ENCODE measurements at places on chromosomes 4 and X.

- no peak for DNase-seq
Observed at GRCh38 chr4:4428966-4429875, 42.3 kb downstream of the NSG1 start.

- DNase-seq, result no peak
Observed at GRCh38 chr4:156515295-156515694, 456.3 kb downstream of the PDGFC start.

DNA sequence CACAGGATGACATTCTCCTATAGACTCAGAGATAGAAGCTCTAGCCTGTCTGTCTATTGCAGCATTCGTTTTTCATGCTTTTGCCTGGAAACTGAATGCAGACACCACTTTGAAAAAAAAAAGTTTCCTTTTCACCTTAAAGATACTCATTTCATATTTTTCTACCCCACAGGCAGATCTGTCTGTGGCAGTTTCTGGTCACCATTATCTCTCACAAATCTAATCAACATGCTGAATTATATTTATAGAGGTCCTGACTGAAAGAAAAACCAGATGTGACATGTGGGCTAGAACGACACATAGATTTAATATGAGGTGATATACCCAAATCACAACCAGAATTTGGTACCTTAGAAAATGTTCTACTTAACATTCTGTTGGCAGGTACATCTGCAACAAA lies 28.2 kb downstream of the ADGRG4 start:
- DNase-seq, result no peak

DNA sequence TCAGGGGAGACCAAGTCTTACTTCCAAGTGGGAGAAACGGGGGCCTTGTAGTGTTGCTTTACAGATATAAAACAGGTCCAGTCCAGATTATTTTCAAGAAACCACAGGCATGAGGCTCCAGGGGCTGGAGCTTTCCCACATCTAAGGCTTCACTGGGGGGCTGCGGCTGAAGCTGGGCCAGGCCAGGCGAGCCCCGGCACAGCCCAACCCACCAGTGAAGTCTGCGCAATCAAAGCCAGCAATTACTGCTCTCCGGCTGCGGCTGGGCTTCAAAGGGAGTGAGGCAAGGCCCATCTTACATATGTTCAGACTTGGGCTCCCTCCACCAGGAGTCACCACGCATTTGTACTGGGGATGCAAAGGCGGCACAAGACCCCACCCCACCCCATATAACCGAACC lies 61.7 kb downstream of the HADH start:
- peak; percentile 34 for DNase-seq

GRCh38 chr4:169045862-169046584 lies 36.0 kb upstream of the CBR4 start:
- no peak for DNase-seq

DNA sequence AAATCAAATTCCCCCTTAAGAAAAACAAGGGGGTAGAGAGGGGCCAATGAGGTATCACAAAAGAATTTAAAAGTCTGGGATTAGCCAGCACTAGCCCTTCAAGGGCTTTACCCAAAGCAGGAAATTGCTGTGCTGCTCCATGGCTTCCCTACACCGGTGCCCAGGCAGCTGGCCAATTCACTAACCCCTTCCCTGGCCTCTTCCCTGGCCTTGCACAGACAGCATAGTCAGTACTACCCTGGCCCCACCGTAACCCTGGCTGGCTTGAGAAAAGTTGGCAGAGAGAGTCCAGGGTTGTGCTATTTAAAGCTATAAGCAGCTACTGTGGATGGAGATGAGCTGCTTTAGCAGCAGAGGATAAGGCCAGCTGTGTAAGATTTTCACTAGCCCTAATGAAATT lies 43.1 kb downstream of the ADAMTS3 start:
- no peak for DNase-seq

GRCh38 chr4:139564502-139564901 lies 8.5 kb upstream of the SETD7 start:
- DNase-seq, result no peak

GRCh38 chr4:6239968-6240367 lies 29.7 kb upstream of the WFS1 start:
- DNase-seq, result no peak

- DNase-seq, result no peak
Observed at GRCh38 chr4:118889312-118889691, 648 bp downstream of the SYNPO2 start.

DNA sequence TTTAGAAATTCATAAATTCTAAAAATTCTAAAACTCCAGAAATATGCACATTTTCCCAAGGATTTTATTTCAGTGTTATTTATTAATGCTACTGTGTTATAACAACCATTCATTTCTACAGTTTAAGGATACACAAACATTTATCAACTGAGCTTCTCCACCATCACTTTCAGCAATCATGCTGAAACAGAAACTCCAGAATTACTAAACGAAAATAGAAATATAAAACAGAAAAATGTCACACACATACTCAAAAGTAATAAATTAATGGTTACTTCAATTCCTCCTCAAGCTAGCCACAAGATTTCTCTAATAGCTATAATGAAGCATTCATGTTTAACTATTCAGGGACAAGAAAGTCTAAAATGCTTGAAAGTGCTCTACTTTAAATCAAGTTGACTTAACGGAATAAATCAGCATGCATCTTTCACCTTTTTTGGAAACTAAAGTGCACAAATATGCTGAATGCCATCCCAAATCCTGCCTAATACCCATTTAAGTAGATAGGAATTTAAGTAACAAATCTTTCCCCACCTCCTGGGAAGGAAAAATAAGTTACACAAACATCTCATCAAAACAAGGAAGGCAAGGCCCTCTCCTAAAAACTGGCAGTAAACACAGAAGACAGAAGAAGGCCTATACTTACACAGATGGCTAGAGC lies 563 bp downstream of the FAM13A start:
- no peak for DNase-seq

DNA sequence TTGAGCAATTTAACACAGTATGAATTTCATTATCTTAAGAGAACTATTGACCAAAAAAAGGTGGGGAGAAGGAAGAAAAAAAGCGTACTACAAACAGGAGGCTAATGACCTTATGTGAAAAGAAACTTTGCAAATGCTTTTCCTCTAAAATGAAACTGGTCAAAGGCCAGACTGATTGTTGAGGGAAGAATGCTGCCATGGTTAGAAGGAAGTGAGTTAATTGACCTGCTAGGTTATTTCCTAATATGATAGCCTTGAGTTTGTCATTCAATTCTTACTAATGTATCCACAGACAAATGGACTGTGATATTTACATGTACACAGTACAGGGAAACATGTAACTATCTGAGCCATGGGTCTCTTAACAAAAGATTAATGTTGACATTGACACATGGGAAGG lies 132.8 kb downstream of the PCDH19 start:
- no peak for DNase-seq

DNA sequence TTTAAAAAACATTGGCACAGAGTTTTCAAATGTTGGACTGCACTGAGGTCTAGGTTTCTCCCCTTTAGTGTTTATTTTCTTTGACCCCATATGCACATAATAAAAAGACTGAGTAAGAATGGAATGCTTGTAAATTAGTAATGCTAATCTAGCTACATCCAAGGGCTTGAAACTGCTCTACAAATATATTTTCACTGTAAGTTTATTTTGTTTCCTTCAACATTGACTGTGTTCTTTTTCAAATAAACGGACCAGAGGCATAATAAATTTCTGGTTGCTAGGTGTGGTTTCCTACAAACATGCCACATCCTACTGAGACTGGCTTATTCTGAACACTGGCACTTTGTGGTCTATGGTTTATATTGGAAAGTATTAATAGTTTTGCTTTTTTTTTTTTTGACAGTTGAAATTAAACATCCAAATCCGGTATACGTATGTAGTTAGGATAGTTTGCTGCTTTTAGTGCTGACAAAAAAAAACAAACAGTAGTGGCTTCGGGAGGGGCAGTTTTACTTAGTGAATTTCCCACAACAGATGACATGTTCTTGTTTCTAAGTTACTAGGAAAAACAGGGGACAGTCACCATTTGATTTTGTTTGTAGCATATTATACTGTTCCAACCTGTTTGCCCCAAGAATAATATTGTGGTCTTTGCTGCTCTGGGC lies 13.2 kb downstream of the CA5B start:
- peak; percentile 70 for DNase-seq

DNA sequence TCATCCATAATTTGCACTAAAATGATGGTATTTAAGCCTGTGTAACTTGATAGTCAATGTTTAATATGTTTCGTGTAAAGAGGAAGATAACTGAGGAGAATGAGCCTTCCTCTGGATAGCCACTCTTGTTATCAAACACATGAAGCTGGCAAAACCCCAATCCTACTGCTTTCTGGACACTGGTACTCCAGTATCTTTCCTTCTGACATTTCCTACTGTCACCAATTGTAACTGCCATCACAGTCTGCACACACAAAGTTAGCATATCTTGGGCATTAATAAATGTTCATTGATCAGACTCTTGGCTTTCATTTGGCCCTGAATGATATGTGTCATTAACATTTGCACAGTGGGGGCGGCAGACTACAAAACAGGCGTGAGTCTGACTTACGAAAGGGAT lies 419.1 kb downstream of the TMA16 start:
- no peak for DNase-seq

DNA sequence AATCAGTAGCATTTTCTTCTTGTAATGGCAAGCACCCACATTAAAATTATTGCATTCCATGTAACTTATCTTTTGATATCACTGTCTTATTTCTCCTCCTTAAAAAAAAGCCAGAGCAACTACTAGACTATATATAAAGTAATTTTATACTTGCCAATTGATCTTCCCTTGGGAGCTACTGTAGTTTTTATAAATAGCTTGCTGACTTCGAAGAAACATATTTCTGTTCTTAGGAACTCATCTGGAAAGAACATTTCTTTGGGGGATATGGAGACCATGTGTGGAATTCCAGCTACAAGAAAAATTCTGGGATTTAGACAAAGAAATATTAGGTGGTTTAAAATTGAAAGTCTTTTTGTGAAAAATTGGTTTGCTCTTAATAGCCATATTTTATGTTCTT lies 94.9 kb downstream of the BMPR1B start:
- no peak for DNase-seq

DNA sequence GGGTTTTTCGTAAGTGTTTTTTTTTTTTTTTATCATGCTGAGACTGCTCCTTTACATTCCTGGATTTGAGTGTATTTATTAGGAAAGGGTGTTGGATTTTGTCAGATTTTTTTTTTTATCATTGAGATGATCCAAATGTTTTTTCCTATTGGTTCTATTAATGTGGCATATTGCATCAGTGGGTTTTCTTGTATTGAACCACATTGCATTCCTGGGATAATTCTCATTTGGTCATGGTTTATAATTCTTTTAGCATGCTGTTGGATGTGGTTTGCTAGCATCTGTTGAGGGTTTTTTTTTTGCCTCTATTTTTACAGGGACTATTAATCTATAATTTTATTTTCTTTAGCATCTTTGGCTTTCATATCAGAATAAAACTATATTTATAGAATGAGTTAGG lies 28.8 kb downstream of the COL4A5 start:
- DNase-seq, result no peak

DNA sequence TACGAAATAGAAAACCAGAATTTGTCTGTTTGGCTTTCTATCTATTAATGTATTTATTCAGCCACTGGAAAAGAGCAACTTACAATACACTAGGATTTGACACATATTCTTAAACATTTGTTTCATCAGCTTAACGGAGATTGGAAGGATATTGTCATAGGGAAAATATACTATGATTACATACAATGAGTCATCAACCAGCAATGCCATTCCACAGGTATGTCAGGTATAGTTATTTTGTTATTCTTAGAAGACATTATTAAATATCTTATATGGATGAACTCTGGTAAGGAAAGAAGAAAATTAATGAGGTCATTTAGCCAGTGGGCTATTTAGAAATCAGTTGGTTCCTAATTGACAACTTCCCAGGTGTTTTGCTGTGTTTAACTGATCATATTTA lies 926.6 kb downstream of the STIM2 start:
- DNase-seq, result no peak

DNA sequence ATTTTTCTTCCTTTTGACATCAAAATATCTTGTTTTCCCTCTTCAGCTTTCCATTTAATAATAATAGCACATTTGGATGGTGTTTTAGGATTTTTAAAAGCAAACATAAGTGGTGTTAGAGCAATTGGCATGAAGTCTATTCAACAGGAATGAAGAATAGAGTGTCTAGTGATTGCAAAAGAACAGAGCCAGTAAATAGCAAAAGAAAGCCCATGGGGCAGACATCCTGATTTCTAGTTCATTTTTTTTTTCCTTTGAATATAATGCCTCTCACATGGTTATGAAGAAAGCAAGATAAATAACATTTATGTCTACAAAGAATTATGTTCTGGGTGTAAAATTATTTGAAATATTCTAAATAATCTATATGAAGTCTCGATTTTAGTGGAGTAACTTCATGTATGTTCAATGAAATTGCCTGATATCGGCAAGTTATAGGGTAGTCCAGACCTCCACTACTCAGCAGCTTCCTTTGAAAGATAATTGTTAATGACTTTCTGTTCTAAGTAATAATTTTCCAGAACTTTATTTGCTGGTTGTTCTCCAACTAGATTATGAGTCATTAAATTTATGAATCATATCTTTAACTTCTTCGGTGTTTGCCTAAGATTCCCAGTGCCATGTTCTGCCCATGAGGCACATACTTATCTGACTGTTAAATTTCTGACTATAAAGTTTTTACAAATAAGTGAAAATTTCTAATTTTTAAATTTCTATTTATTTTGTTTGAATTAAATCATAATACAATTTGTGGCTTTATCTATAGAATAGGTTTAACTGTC lies 587.9 kb downstream of the TLL1 start:
- no peak for DNase-seq

All from stimulated activated naive CD4-positive, alpha-beta T cell (primary cell).